ENCODE measurements at places on chromosomes 2 and 18.

DNA sequence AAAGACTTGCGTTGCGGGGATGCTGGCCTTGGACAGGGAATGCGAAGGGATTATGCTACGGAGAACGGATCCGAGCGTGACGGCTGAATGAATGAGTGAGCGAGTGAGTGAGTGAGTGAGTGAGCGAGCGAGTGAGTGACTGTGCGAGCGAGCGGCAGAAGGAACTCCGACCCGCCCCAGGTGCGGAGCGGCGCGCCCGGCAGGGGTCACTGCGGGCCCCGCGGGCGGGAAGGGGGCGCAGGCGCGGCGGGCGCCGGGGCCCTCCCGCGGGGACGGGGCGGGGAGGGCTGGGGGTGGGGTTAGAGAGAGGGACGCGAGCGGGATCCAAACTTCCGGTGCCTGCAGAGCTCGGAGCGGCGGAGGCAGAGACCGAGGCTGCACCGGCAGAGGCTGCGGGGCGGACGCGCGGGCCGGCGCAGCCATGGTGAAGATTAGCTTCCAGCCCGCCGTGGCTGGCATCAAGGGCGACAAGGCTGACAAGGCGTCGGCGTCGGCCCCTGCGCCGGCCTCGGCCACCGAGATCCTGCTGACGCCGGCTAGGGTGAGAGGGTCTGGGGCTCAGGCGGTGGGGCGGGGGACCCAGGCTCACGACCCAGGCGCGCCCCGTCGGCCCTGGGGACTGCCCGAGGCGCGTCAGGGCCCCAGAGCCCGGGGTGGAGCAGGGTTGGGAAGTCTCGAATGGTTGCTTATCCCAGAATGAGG, at the start of gene ITM2C:
ITM2C (plus strand) TSS at position 338 of the 702 bp plus-strand sequence; CDS start at position 422, 84 bp downstream.
- DNase-seq, result no peak

DNA sequence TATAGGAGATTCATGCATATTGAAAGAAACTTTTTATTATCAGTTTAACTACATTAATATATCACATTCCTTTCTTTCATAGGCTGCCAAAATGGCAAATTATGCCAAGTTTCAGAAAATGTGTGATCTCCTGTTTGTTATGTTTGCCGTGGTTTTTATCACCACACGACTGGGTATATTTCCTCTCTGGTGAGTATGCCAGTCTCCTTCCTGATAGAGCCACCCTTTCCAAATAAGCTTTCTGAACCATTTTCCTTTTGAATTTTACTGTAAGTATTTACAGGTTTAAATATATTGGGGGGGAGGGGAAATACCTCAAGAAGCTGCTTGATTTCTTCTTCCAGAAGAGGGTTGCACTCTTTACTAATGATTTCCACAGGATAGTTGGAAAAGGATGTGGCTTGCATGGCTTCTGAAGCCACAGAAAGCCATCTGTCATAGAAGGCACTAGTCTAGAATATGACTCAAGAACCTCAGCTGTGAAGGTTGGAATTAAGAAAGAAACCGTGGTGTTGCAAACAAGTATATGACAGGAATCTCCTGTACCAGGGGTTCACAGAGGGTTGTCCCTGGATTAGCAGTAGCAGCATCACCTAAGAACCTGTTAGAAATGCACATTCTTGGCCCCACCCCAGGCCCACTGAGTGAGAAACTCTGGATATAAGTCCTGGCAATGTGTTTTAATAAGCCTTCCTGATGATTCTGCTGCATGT, 84.5 kb upstream of the NOSTRIN start:
- DNase-seq, result no peak

DNA sequence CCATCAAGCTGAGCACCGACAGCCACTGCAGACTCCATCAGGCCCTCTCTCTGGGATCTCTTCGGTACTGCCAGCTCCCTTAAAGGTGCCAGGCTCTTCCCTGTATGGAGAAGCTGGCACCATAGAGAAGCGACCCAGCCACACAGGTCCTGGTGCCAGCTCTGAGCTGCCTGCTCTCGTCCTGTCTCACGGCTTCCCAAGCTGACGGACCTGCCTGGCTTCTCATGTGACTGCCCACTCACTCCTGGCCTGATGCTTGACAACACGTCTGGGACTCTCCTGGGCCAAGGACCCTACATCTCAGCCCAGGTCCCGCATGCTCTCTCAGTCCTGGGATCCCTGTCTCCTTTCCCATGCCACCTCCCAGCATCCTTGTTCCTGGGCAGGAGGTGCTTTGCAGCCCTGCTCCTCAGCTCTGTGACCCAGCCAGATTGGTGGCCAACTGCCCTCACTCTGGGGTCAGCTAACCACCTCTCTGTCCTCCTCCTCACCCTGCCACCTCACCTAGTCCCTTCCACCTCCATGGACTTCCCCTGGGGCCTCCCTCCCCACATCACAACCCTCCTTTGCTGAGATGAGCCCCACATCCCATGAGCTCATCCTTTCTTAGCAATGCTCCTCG, 12.5 kb upstream of the ATOH8 start:
- no peak for DNase-seq

DNA sequence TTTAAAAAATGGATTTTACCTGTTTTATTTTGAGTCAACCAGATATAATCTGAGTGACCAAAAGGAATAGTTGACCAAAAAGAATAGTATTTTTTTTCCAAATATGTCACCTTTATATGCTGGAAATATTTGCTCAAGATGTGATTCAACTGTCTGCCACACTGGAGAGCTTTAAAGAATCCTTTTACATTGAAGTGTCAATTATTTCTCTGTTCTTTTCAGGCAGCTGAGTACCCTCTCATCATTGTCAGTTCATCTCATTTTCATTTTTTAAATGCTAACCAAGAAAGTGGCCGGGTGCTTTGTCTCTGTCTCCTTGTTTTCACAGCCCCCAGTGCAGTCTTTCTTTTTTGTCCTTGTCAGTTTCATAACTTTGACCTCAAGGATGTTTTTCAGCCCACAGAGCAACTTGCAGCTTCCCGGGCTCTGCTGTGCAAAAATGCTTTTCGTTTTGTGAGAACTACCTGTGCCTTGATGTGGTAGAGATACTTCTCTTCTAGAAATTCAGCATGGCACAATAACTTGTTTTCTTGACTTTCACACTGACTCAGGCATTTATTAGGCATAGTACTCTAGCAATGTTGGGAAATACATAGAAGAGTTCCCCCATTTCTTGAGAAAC, 23.4 kb upstream of the CERS6 start:
- no peak for DNase-seq

DNA sequence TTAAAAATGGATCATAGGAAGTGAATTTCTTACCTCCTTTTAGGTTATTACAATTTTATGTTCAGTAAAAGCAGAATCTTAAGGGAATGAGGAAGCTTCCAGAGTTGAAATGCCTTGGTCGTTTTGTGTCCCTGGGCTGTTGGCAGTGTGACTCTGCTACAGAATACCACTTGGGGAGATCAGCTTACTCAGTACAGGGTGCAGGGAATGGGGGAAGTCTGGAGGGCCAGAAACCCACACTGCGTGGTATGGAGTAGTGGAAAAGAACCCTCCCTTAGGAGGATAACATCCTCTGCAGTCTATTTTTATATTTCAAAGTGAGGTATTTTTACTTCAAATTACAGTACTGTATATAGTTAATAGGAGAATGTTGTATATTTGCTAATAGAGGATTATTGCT, 51.1 kb downstream of the R3HDM1 start:
- no peak for DNase-seq

DNA sequence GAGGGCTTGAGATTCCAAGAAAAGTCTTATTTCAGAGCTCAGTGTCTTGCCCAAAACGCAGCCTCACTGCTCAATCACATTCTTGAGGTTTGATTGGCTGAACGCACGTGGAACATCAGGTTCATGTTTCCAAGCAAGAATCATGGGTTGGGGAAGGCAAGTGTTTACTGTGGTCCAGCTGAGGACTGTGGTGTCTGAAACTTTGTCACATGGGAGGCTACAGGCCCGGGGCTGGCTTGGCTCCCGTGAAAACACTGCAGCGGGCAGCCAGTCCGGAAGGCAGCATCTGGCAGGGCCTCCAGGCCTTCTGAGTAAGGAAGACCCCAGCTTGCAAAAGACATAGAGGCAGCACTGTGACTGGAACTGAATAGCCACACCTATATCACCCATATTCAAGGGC, 84.7 kb downstream of the POLR1A start:
- DNase-seq, result no peak

GRCh38 chr2:241802421-241803318, 6.3 kb upstream of the NEU4 start:
- DNase-seq, result no peak

DNA sequence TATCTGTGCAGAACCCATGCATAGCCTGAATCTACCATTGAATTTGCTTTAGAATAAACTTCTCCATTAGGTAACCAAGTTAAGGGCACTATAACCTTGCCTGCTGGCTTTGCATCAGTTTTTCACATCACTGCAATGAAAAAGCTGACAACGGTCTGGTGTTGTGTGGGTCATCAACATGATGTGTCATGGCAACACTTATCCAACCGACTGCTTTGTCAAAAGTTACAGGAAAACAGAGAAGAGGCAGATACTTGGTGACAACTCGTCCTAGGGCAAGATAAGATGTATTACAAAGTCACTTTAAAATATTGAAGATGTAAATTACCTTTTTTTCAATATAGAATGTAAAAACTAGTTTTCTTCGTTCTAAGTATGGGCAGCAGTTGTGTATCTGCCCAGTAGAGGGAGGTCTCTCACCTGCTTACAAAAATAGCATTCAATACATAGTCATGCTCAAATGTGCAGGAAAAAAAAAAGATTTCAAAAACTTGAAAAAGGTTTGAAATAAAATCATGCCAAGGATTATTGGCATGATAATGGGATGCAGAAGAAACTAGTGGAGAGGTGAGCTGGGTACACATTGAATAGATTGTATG, 96.3 kb downstream of the EVA1A start:
- peak; percentile 20 for DNase-seq

DNA sequence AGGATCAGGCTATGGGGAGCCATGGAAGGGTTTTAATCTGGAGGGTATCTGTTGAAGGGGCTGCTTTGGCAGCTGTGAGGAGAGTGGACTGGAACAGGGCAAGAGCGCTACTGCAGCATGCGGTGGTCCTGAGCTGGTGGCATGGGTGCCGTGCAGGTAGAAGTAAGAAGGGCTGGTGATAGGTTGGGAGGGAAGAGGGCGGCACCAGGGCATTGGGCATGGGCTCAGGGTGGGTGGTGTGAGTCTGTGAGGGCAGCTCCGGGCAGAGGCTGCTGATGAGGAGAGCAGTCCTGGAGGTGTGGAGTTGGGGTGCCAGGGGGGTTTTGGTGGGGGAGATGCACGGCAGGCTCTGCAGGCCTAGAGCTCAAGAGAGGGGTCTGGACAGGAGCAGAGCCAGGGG, 2.1 kb downstream of the ACTG2 start:
- no peak for DNase-seq

- DNase-seq, result no peak
These were observed 60.6 kb upstream of the LYPD1 start for GRCh38 chr2:132730611-132731010.

- DNase-seq, result no peak
These were observed 262.0 kb upstream of the PIK3C3 start for GRCh38 chr18:41693008-41693407.

DNA sequence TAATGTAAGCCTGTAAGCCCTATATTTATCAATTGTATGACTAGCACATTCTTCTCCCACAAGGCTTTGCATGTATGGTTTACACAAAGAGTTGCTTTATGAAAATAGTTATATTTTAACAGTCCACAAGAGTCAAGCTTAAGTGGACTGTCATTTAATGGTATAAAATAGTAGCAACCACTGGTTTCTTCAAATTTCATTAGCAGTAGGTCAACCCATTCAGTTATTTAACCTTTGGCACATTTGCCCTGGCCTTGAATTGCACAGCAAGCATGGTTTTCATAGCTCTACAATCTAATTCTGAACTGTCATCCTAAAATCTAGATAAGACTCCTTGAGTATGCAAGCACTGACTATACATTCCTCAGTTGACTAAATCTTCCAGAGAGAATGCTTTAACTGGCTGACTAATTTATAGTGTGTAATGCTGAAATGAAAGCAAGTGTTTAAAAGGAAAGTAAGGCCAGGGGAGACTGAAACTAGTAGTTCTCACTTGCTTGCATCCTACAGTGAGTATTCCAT, 1.8 kb downstream of the DPP4 start:
- DNase-seq, result peak; percentile 59

All from retinal pigment epithelial cell (primary cell).